ENCODE measurements at places on chromosomes 13 and 19.

GRCh38 chr19:19538061-19538784 is at the start of gene CILP2:
Gene CILP2 (plus strand): TSS chr19:19538265. CDS start chr19:19538350, 85 bp downstream.
- DNase-seq: no peak

DNA sequence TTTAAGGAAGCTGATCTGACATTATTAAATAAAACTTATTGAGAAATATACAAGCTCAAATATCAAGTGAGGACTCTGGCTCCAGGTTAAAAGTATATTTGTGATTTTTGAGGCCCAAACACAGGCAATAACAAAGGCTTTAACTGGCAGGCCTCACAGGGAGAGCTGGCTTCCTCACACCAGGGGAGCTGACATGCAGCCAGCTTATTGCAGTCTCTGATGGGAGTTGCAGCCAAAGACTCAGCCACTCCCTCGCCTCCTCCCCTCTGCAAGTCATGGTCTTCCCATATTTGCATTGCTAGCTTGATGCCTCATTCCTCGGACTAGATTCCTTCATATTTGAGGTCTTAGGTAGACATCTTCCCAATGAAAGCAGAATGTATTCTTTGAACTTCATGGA is 647.1 kb upstream of the SLITRK6 start:
- peak; percentile 23 for DNase-seq

GRCh38 chr19:13054626-13055212 is 47.9 kb downstream of the LYL1 start:
- DNase-seq: no peak

GRCh38 chr13:74904556-74904955 is 577.4 kb downstream of the TBC1D4 start:
- no peak for DNase-seq

DNA sequence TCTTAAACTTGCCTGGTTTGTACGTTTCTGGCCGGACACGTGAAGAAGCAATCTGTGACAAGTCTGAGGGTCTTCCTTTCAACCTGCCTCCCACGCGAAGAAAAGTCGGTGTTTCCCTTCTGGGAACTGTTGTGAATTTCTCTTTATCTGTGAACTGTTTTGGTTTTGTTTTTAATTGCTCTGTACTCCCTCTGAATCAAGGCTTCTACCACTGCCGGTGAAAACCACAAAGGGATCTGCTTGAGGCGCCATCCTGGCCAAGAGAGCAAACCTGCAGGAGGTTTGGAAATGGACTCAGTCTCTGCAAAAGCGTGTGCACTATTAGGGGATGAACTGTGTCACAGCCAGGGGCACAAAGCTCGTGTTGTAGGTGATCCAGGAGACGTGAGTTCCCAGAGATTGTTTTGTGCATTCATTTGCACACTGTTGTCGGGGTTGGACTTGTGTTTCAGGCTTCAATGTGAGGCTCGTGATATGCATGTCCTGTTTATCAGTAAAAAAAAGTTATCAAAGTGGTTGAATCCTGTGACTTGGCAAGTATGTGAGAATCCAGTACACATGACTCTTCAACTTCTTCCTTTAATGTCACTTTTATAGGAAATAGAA is 9.7 kb downstream of the SIGLEC8 start:
- DNase-seq: no peak

DNA sequence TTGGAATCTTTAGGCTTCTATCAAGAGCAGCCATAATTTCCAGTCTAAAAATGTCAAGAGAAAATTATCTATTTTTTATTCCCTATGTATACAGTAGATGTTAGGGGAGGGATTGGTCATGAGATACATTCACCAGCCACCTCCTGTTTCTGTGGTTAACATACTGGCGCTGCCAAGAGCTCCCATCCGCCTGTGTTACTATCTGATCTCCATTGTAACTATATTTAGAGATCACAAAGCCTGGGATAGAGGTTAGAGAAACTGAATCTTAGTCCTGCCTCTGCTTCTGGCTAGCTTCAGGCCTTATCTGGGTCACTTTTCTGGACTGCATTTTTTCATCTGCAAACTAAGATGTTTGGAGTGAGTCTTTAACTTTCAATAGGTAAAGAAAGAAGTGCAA is 46.3 kb downstream of the POLR1D start:
- no peak for DNase-seq

DNA sequence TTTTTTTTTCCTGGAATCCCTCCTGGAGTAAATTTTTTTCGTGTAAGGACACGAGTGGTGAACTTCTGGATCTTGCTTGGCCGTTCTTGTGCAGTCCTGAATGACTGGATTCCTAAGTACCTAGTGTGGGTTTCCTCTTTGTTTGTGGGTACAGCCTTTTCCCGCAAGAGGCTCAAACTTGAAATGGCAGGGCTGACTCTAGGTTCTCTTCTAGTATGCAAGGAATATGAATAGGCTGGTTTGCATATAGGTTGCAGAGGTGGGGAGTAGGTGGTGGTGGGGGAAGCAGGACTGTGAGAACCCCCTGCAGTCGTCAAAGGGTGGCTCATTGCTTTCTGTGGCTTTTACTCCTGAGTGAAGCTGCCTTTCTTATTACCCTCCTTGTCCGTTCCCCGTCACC is 13.6 kb downstream of the UBAC2 start:
- DNase-seq: no peak

GRCh38 chr13:40192858-40193257 is 473.6 kb downstream of the FOXO1 start:
- no peak for DNase-seq

- DNase-seq: no peak
Measured at GRCh38 chr19:32480321-32480720, 74.8 kb downstream of the DPY19L3 start.
